Upper lobe of left lung (tissue), 6 donors: ENCODE measurements at places on chromosomes 6 and 20. TPM values are rescaled to one million over a fixed set of nuclear protein-coding genes. Genes with fewer than 3 reads are reported as not detected.

- no peaks in the 10 kb centered on the region for H3K36me3 ChIP-seq
- no peak overlapping the region for H3K4me3 ChIP-seq
- H3K27me3 ChIP-seq = no peaks in the 10 kb centered on the region
- H3K27ac ChIP-seq = no peak overlapping the region
- H3K4me1 ChIP-seq = no peaks in the 10 kb centered on the region
These were observed 159.3 kb upstream of the MARCKS start for GRCh38 chr6:113697632-113698410.

DNA sequence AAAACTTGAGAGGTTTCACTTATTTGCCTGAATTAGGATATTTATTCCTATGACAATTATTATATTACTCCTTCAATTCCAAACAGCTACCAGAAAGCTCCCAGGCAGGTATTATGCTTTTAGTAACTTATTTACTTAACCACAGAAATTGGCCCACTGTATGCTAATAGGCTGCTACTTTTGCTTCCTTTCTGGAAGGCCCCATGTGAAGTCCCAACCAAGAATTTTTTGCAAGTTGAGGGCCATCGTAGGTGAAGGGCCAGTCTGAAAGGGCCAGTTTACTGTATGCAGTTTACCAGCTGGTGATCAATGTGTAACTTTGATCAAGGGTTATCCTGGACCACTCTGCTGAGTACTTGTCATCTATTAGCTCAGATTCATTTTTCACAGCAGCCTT, 45.0 kb downstream of the EDN1 start:
- peaks cover 6% of the 10 kb centered on the region for H3K4me1 ChIP-seq
- H3K27me3 ChIP-seq = no peaks in the 10 kb centered on the region
- H3K4me3 ChIP-seq = no peak overlapping the region
- no peak for DNase-seq
- no peak overlapping the region for H3K27ac ChIP-seq

DNA sequence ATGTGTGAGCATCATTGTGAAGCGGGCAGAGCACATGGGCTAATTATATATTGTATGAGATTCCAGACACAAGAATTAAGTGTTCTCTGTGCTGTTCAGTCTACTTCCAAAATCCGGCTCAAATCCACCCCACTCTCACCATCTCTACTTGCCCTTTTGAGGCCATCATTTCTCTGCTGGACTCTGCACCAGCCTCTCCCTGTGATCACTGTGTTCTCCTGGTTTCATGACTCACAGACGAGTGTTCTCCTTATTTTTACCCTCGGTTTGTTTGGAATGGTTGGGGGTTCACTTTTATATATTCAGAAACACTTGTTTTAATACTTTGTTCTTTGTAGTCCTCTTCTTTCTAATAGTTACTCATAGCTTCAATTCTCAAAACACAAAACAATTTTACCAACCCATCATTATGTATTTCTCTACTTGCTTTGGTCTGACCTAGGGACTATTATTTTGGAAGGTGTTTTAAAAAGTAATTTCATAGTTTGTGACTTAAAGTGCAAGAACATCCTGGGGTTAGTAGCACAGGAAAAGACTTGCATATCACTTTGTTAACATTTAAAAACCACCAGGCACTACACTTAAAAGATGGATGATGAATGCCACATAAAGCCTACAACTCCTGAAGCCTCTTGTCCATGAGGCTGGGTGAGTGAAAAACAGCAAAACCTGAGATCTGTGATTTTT, 82.7 kb downstream of the UST start:
- no peaks in the 10 kb centered on the region for H3K4me1 ChIP-seq
- no peaks in the 10 kb centered on the region for H3K27me3 ChIP-seq
- no peak for DNase-seq
- H3K4me3 ChIP-seq = no peak overlapping the region
- H3K36me3 ChIP-seq = no peaks in the 10 kb centered on the region
- H3K27ac ChIP-seq = no peak overlapping the region

DNA sequence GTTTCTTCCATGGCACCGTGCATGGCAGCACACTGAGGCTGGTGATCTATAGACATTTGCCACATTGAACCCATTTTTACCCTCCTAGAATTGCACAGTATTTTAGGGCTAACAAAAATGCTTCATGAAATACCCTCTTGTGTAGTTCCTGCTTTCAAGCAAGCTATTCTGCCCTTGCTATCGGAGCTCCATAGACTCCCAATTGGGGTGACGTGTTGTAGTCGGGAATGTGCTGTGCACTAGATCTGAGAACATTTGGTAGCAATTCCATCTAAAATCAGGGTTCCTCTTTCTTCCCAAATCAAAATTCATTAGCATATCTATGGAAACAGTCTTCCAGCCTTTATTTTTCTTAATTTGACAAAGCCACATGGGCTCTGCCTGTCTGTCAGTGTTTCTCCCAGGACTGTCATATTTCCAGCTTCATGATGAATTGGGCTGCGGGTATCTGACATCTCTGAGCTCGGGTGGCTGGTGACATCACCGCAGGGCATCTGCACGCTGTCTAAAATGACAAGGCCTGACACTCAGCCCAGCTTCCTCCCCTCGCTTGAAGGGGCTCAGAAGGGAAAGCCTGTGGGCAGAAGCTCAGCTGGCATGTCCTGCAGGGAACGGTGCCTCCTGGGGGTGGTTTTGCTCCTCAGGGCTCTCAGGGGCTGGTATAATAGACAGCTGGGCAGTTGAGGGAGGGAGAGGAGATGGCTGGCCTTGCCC, 406.4 kb downstream of the QKI start:
- H3K4me3 ChIP-seq = no peak overlapping the region
- H3K4me1 ChIP-seq = no peaks in the 10 kb centered on the region
- H3K27me3 ChIP-seq = no peaks in the 10 kb centered on the region
- no peak for DNase-seq

DNA sequence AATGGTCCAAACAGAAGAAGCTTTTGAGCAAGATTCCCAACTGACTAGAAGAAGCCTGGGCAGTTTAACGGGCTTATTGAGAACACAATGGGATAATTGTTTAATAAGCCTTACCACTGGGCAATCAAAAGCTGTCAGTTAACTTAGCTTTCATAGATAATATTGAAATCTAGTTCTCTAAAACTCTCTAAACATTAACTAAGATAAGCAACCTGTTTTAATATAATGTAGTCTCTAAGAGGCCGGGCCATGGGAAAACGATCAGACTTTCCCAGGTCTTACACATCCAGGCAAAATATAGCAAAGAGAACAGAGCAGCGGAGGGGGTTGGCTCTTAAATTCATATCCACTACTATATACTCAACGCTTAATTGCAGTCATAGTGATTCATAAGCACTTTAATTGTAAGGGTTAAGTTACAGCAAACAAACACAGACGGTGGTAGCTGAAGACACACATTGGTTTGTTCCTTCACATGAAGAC, 128.0 kb upstream of the FAM83B start:
- H3K36me3 ChIP-seq = no peaks in the 10 kb centered on the region
- no peak overlapping the region for H3K4me3 ChIP-seq
- no peaks in the 10 kb centered on the region for H3K27me3 ChIP-seq
- no peak for DNase-seq
- no peaks in the 10 kb centered on the region for H3K4me1 ChIP-seq
- no peak overlapping the region for H3K27ac ChIP-seq

GRCh38 chr6:41965429-41966213, 24.0 kb upstream of the CCND3 start:
- no peaks in the 10 kb centered on the region for H3K36me3 ChIP-seq
- H3K27me3 ChIP-seq = no peaks in the 10 kb centered on the region
- no peak overlapping the region for H3K27ac ChIP-seq
- peak; percentile 10 for DNase-seq
- peaks cover 30% of the 10 kb centered on the region for H3K4me1 ChIP-seq

DNA sequence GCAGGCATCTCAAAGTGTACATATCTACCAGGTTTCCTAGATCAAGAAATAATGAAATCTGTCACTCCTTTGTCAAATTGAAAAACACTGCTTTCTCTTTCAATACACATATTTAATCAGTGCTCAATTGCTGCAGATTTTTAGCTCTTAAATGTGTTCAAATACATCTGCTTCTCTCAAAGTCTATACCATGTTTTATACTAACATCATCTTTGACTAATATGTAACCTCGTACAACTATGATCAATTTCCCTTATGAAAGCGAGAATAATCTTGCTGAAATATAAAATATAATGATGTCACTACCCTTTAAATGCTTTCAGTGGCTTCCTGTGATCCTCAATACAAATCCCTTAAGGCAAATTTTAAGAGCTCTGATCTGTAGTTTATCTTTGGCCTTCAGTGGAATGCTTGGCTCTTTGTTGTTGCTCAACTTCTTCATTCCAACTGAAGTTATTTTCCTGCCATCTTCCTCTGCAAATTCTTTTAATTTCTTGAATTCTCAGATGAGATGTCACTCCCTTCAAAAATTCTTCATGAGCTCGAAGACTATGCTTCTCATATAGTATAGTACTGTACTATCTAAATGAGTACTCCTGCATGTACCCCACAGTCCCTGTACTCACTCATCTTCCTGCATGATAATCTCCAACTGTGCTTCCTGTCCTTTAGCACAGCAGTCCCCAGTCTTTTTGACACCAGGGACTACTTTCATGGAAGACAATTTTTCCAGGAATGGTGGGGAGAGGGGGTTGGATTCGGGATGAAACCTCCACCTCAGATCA, 545.1 kb upstream of the GJE1 start:
- DNase-seq = no peak
- H3K27me3 ChIP-seq = no peaks in the 10 kb centered on the region
- no peaks in the 10 kb centered on the region for H3K36me3 ChIP-seq
- no peaks in the 10 kb centered on the region for H3K4me1 ChIP-seq
- H3K4me3 ChIP-seq = no peak overlapping the region
- no peak overlapping the region for H3K27ac ChIP-seq

- no peak overlapping the region for H3K27ac ChIP-seq
- H3K4me1 ChIP-seq = no peaks in the 10 kb centered on the region
- H3K27me3 ChIP-seq = no peaks in the 10 kb centered on the region
- H3K4me3 ChIP-seq = no peak overlapping the region
These were observed 48.2 kb upstream of the MLN start for GRCh38 chr6:33851959-33852358.

- H3K27me3 ChIP-seq = no peaks in the 10 kb centered on the region
- no peak overlapping the region for H3K27ac ChIP-seq
- H3K4me1 ChIP-seq = no peaks in the 10 kb centered on the region
- H3K36me3 ChIP-seq = no peaks in the 10 kb centered on the region
These were observed 142.9 kb downstream of the TFAP2A start for GRCh38 chr6:10271982-10272381.

DNA sequence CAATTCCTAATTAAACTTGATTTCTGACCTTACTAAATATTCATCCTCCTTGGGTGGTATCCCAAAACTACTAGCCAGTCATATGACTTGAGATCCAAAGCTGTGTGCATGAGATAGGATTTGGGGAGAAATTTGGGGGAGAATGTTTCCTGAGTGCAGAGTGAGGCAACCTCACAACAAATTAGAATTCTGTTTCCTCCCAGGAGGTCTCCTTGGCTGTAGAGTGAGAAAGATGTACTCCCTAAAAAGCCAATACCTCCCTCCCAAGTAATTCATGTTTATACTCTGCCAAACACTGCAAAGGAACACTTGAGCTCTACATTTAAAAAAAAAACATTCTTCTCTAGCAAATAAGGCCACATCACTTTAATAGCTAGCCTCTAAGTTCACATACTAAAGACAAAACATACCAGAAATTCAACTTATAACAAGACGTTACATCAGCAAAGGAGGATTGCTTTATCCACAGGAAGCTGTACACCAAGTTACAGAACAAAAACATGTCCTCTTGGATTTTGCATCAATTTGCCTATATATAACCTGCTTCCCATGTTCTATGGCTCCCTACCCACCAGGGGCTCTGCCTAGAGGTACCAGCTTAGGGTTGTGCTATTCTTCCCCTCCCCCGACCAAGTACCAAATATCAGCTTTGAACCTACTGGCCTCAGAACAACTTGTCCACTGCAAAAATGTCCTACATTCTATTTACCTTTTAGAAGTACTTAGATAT, 15.4 kb upstream of the TMEM30A start:
- H3K4me1 ChIP-seq = peaks cover 11% of the 10 kb centered on the region
- no peak for DNase-seq
- no peaks in the 10 kb centered on the region for H3K36me3 ChIP-seq
- no peaks in the 10 kb centered on the region for H3K27me3 ChIP-seq
- no peak overlapping the region for H3K27ac ChIP-seq
- no peak overlapping the region for H3K4me3 ChIP-seq

GRCh38 chr6:23003671-23004467, 434.5 kb downstream of the HDGFL1 start:
- H3K36me3 ChIP-seq = no peaks in the 10 kb centered on the region
- DNase-seq = no peak
- H3K4me1 ChIP-seq = no peaks in the 10 kb centered on the region
- no peaks in the 10 kb centered on the region for H3K27me3 ChIP-seq

DNA sequence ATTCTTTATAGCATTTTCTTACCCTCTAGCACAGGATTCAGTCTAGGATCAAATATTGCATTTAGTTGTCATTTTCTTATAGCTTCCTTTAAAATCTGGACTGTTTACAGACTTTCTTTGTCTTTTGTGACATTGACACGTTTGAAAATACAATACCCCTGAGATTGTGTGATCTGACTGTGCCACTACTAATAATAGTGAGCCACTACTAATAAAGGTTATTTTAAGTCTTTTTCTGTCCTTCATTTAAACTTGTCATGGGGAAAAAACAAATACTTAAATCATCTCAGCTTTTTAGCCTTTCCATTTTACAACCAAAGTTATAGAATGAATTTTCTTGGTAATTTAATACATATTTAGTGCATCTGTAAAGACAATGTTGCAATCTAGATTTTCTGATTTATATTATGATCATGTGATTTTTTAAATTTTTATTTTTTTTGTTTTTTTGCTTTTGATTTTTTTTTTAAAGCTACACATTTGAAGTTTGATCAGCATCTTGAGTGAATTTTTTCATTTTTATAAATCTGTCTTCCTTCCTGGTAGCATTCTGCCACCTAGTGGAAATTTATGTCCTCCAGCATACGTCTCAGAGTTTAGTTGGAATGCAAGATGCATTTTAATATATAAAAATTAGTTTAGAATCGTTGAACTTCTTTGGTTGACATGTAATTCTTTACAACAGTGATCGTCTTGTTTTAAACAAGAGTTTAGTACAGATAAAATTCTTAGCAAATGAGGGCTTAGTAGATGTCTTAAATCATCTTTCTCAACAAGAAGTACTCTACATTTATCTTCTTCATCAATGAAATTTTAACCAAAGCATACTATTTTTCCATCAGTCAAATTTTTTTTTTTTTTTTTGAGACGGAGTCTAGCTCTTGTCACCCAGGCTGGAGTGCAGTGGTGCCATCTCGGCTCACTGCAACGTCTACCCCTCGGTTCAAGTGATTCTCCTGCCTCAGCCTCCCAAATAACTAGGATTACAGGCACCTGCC, 119.4 kb downstream of the NCOA3 start:
- no peaks in the 10 kb centered on the region for H3K36me3 ChIP-seq
- H3K4me3 ChIP-seq = no peak overlapping the region
- H3K27ac ChIP-seq = no peak overlapping the region

GRCh38 chr6:95882371-95882770, 133.4 kb upstream of the FUT9 start:
- H3K27ac ChIP-seq = no peak overlapping the region
- H3K4me1 ChIP-seq = no peaks in the 10 kb centered on the region
- H3K27me3 ChIP-seq = no peaks in the 10 kb centered on the region
- no peak for DNase-seq

- no peak overlapping the region for H3K4me3 ChIP-seq
- no peaks in the 10 kb centered on the region for H3K36me3 ChIP-seq
- no peaks in the 10 kb centered on the region for H3K4me1 ChIP-seq
- peak; percentile 40 for DNase-seq
- H3K27ac ChIP-seq = no peak overlapping the region
These were observed 38.0 kb downstream of the TNFAIP3 start for GRCh38 chr6:137904822-137905617.

- H3K36me3 ChIP-seq = no peaks in the 10 kb centered on the region
- no peak for DNase-seq
- H3K27ac ChIP-seq = no peak overlapping the region
- H3K4me3 ChIP-seq = no peak overlapping the region
These were observed 82.7 kb downstream of the LYRM2 start for GRCh38 chr6:89555806-89556205.

The CALHM6 gene
- 7.4 TPM for total RNA-seq

The TMEM217 gene
- 0.89 TPM for total RNA-seq

The DOK5 gene
- total RNA-seq = 0.37 TPM

The RIPK1 gene
- 22.2 TPM for total RNA-seq

The TCP11 gene
- total RNA-seq = not detected
